ENCODE measurements at places on chromosomes 16 and 17.

- DNase-seq: no peak
These were observed 5.1 kb downstream of the CALCOCO2 start for GRCh38 chr17:48835971-48836370.

DNA sequence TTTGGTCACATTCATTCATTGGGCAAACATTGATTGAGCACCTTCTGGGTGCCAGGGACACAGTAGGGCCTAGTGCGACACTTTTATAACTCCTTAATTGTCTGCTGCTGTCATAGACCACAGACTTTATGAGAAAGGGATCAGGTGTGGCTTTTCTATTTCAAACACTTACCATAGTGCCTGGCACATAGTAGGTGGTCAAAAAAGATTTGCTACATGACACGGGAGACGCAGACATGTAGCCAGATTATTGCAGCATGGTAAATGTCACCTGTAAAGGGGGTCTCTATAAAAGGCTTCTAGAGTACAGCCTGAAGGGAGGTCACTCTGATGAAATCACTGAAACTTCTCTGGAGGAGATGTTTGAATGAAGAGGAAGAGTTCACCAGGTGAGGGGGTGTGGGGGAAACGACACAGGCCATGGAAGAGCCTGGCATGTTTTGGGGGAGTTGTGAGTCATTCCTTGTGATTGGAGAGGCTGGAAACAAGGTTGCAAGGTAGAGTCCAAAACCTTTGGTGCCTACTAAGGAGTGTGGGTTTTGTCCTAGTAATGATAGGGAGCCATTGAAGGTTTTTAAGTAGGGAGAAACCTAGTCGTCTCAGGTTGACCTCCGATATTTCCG is 1.6 kb downstream of the RSAD1 start:
- DNase-seq: no peak

GRCh38 chr17:48586355-48587258 is 3.4 kb downstream of the HOXB3 start:
- no peak for DNase-seq

GRCh38 chr17:37025847-37026530 is 77.2 kb downstream of the AATF start:
- no peak for DNase-seq

- no peak for DNase-seq
These were observed 160.3 kb downstream of the SHISA9 start for GRCh38 chr16:13061691-13062090.

GRCh38 chr17:38511150-38512108 is 83.2 kb downstream of the ARHGAP23 start:
- no peak for DNase-seq

Data from DMS153 (cell line).